Right lung (tissue), 10 donors: ENCODE measurements at places on chromosomes 13 and 19. TPM values are rescaled to one million over a fixed set of nuclear protein-coding genes. Genes with fewer than 3 reads are reported as not detected.

Gene WTIP
- polyA plus RNA-seq = 26.8 TPM

Gene TMEM238
- 1.0 TPM for polyA plus RNA-seq

Gene ZNF544
- 41.2 TPM for polyA plus RNA-seq

Gene AKAP11
- 41.9 TPM for polyA plus RNA-seq

Gene ZNF837
- polyA plus RNA-seq = 4.2 TPM

Gene PSG1
- 1.0 TPM for polyA plus RNA-seq

Gene FUT6
- polyA plus RNA-seq = 0.79 TPM

DNA sequence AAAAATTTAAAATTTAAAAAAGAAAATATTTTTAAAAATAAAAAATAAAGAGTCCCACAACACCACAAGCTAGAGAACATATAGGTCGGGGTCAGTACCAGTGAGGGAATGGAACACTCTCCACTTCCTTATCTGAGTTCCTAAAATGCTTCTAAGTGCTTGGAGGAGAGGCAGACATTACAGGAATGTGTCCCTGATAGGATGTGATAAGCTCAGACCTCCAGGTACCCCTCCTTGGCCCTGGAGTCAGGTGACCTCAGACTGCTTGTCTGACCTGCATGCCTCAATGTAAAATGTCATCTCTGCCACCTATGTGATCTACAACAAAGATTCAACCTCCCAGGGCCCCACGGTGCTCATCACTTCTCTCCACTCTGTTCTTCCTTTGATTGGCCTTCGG lies 2.8 kb downstream of the ZNF814 start:
- DNase-seq = no peak

GRCh38 chr19:5006821-5007220 lies 37.9 kb downstream of the KDM4B start:
- DNase-seq = no peak

GRCh38 chr13:78198821-78199220 lies 280.2 kb upstream of the EDNRB start:
- no peak for DNase-seq

DNA sequence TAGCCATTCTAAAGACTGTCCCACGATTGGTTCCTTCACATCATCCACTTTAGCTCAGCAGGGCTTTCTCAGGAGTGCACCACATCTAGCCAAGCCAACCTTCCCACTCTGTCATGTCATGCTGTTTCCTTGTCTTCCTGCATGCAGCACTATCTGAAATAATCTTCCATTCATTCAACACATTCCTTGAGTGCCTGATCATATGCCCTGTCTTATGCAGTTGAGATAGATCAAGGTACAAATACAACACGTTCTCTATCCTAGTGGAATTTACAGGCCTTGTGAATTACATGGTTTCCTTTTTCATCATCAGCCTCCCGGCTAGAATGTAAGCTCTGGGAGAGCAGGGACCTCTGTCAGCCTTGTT lies 6.8 kb upstream of the MRPS31 start:
- DNase-seq = no peak

DNA sequence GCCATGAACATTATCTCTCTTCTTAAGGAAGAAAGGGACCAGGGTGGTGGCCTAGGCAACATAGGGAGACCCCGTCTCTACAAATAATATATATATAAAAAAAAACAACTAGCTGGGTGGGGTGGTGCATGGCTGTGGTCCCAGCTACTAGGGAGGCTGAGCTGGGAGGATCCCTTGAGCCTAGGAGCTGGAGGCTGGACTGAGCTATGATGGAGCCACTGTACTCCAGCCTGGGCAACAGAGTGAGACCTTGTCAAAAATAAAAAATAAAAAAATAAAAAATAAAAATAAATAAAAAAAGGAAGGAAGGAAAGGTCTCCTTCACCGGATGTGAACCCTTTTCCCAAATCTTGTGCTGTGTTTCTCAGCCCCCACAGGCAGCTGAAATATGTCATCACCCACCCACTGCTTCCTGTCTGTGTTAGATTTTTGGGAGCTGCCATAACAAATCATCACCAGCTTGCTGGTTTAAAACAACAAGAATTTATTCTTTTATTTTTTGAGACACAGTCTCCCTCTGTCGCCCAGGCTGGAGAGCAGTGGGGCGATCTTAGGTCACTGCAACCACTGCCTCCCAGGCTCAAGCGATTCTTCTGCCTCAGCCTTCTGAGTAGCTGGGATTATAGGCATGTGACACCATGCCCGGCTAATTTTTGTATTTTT lies 9.5 kb upstream of the TSPAN16 start:
- peak; percentile 83 for DNase-seq

- DNase-seq = no peak
Observed at GRCh38 chr13:91368676-91369440, 21.4 kb downstream of the MIR17HG start.

GRCh38 chr19:5046339-5047039 lies 77.6 kb downstream of the KDM4B start:
- no peak for DNase-seq

GRCh38 chr13:110070046-110070445 lies 236.9 kb downstream of the COL4A1 start:
- DNase-seq = no peak

DNA sequence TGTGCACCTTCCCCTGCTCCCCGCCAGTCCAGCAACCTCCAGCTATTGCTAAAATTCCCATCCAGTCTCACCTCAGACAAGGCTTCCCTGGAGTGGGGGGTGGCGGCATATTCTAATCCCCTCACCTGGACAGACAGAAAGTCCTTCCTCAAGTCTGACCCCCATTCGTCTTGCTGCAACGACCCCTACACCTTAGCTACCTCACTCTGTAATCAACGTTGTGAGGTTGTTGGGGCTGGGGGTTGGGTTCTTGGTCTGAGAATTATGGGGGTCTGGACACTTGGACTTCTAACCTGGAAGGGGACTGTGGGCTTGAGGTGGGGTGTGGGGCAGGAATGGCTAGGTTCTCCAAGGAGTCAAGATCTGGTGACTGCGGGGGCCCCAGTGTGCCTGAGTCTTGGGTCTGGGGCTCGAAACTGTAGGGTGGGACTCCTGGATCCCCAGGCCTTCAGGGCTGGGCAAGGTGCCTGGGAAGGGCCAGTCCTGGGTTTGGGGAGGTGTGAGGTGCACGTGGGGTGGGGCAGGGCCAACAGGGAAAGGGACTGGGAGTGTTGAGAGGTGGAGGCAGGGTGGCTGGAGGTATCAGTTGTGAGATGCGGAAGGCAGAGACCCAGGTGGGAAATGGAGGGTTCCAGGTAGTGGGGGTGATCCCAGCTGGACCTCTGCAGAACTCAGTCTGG lies 1.3 kb downstream of the FOXA3 start:
- no peak for DNase-seq

DNA sequence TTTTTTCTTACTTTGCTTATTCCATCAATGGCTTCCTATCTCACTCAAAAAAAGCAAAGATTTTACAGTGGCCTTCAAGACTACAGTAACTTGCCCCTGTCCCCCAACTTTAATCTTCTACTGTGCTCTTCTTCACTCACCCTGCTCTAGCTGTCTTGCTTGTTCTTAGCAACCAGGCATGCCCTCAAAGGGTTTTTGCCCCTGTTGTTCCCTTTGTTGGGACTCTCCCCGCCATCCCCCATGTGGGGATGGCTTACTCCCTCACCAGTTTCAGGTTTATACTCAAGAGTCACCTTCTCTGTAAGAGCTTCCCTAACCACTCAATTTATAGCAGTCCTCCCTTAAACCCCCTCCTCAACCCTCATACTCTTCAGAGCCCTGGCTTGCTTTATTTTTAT lies 5.4 kb downstream of the MTMR6 start:
- no peak for DNase-seq
